ENCODE measurements at places on chromosomes 11 and 22.

- DNase-seq = no peak
These were observed 5.3 kb downstream of the ATF4 start for GRCh38 chr22:39525658-39525975.

DNA sequence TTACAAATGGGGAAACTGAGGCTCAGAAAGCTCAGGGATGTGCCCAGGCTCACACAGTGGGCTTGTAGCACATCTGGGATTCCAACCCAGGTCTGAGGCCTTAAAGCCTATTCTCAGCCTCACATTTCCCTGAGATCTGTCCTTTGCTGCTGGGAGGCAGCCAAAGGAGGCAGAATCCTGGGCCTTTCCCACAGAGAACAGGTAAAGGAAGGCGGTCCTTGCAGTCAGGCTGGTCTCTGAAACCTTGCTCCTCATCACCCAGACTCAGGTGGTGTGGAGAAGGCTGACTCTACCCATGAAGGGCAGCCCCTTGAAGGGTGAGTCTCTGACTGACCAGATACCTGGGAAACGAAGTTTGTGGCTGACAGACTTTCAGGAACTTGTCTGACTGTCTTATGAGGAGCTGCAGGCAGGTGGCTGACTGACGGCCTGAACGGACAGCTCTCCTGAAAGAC is 7.8 kb downstream of the SLCO2B1 start:
- DNase-seq = no peak

GRCh38 chr11:2573240-2574042 is 126.4 kb downstream of the KCNQ1OT1 start:
- DNase-seq = no peak

DNA sequence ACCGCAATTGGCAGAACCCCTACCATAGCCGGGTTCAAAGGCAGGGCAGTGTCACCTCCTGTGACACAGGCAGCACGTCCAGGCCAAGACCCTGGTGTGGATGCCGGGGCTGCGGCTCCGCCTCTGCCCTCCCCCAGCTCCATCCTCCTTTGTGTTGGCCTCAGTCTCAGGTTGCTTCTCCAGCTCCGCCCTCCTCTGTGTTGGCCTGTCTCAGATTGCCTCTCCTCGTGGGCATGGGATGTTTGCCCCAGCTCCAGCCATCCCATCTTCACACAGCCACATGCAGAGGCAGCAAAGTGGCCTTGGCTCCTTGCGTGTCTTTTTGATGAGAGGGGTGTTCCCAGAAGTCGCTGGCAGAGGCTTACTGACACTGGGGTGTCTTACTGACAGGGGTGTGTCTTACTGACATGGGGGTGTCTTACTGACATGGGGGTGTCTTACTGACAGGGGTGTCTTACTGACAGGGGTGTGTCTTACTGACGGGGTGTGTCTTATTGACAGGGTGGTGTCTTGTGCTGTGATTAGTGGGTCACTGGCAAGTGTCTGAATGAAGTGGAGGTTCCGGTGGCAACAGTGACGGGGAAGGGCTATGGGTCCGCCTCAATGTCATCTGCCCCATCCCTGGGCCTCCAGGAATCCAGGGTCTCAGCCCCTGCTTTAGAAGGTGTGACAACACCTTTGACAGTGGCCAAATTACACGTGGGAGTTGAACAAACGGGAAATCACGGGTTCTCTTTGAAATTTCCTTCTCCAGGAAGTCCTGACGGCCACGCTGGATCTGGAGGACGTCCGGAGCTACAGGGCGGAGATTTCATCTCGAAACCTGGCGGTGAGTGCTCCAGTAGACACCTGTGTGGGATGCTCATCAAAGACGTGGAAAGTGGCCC is 24.9 kb downstream of the NADSYN1 start:
- no peak for DNase-seq

- no peak for DNase-seq
These were observed 1.7 kb upstream of the SPINDOC start for GRCh38 chr11:63811522-63811921.

- DNase-seq = no peak
These were observed 29.3 kb downstream of the EIF3F start for GRCh38 chr11:8016440-8016839.

GRCh38 chr11:18492888-18493287 is 33.9 kb downstream of the TSG101 start:
- no peak for DNase-seq

DNA sequence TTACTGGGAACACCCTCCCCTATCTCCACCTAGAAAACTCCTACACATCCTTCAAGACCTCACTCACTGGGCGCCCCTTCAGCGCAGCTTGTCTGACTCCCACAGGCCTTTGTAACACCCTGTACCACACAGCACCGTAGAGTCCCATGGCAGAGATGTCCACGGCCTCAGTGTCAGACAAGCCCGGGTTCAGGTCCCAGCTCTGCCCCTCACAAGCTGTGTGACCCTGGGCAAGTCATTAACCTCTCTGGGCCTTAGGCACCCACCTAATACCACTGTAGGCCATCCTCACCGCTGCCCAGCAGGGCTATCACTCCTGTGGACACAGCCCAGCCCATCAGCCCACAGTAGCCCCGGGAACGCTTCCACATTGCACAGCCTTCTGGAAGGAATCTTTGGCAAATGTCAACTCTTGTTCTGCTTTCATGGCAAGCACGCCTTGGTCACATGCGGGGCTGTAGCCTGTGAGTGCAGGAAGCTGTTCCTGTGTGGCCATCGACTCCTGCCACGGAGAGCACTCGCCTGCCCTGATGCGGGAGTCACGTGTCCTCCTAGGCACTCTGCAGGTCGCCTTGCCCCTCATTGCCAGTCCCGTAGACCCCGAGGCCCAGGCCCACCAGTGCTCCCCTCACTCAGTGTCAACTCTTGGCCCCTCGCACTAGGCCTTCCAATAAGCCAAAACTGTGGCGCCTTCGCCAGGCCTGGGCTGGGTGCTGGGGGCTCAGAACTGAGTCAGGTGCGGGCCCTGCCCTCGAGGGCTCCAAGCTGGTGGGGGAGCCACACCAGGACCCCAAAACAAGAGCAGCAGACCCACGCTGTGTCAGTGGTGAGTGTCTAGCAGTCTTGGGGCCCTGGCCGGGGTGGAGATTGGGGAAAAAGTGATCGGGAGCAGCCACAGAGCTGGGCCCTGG is 32.9 kb upstream of the RFPL3 start:
- DNase-seq = no peak

GRCh38 chr11:82185925-82186324 is 547.7 kb downstream of the FAM181B start:
- DNase-seq = no peak

- DNase-seq = no peak
These were observed 390.0 kb upstream of the CADM1 start for GRCh38 chr11:115894176-115894575.

GRCh38 chr11:107848345-107848744 is 10.2 kb downstream of the SLC35F2 start:
- DNase-seq = no peak

DNA sequence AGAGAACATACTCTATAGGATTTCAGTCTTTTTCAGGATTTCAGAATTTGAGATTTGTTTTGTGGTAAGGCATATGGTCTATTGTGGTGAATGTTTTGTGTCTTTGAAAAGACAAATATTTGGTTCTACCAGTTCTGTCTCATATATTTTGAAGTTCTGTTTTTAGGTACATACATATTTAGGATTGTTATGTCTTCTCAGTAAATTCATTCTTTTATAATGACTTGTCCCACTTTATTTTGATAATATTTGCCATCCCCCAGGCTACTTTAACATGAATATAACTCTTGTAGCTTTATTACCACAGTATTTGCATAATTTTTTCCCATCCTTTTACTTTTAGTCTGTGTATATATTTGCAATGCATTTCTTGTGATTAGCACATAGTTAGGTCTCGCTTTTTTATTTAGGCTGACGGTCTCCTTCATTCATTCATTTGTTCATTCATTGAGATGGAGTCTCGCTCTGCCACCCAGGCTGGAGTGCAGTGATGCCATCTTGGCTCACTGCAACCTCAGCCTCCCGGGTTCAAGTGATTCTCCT is 32.1 kb downstream of the MTMR3 start:
- DNase-seq = no peak

DNA sequence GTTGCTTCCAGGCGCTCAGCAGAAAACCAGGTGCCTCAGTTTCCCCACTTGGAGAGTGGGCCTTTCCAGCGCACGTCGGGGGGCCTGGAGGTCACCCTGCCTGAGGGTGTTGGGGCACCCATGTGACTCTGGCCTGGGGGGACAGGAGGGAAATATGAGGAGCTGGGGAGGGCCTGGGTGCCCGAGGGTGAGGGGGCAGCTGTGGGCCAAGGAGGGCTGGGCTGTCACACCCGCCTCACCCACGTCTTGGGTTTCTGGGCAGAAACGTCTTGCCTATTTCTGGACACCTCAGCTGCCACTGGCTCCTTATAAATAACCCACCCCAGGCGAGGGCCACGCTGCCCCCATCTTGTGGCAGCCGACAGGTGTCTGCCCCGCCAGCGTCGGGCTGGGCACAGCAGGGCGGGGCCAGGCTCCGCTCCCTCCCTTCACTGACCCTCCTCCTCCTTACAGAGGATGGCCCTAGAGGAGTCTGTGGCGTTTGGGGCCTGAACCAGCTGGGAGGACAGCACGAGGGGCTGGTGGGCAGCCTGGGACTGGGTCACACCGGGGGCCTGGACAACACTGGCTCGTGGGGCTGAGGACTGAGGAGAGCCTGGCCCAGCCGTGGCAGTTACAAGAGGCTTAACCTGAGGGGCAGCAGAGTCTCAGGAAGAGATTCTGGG is 1.5 kb downstream of the TNNT3 start:
- no peak for DNase-seq

DNA sequence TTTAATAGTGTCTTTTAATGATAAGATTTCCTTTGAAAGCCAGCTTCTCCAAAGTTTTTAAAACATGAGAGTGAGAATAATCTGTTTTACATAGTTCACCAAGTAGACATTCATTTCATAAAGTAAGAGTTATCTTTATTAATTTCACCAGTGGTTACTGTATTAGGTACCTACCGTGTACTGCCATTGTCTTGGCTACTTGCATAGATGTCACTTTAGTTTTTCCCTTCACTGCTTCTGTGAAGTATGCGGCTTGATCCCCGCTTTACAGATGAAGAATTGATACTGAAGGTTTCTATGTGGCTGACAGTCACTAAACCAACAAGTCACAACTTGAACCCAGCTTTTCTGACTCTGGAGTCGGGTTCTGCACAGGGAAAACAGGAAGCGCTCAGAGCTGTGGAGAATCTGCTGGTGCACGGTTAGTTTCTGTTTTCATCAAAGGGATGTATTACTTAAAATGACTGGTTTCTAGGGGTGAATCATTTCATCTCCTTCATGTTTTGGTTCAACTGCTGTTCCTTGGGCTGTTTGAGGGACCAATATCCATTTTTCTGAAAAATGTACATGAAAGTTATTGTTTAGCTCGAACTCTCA is 39.3 kb upstream of the MYO18B start:
- no peak for DNase-seq

DNA sequence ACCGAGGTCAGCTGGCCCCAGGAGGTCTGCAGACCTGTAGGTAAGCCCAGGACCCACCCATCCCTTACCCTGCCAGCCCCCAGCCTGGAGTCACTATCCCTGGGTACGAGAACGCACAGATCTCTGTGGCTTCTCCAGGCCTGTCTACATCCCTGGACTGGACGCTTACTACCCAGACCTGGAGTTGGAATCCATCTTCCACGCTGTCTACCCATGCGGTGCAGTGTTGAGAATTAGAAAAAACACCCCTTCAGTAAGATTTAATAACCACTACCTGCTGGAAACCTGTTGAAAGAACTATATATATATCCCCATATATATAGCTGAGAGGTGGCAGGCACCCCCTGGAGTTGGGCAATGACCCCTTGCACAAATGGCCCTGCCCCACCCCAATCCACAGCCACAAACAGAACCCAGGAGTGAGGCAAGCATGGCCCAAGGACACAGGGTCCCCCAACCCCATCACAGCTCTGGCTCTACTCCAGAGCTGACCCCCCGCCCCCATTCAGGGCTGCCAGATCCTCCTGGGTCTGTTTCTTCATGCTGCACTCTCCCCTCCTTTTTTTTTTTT is 17.7 kb upstream of the RGL4 start:
- DNase-seq = no peak

- no peak for DNase-seq
These were observed 129.0 kb upstream of the CARD18 start for GRCh38 chr11:105268404-105269062.

- DNase-seq = no peak
These were observed 62.3 kb downstream of the DEUP1 start for GRCh38 chr11:93392867-93393266.

DNA sequence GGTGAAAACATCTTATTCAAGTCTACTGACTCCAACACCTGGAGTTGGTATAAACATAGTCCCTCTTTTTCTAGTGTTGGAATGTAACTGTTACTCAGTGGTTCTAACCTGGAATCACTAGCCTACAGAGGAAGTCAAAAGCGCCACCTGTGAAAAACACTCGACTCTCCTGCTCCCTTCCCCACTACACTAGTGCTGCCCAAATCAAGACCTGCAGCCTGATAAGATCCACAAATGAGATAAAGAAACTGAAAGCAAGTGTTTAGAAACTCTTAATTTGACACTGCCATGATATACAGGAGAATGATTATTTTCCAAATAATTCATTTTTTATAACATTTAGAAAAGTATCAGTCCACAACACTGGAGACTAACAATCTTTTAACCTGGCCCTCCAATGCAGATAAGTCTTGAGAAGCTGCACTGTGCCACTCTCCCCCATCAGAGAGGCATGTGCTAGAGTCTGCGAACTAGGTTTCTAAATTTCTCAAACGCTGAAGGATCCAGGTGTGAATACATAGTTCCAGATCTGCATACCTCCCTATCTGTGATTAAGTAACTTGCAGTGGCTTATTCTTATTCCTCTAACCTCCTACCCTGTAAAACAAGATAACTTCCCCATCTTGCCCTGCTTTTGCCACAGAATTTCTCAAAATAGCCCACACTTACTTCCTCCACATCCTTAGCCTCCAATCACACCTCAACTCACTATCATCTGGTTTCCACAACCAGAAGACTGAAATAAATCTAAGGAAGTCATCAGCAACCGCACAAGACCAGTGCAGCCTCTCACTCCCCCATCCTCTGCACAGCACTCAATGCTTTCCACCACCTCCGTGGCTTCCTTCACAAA is 88.1 kb downstream of the RRAS2 start:
- no peak for DNase-seq

- DNase-seq = no peak
These were observed 125.8 kb downstream of the DCDC1 start for GRCh38 chr11:31243706-31244105.

- no peak for DNase-seq
These were observed 152.6 kb downstream of the BARX2 start for GRCh38 chr11:129528296-129528695.

DNA sequence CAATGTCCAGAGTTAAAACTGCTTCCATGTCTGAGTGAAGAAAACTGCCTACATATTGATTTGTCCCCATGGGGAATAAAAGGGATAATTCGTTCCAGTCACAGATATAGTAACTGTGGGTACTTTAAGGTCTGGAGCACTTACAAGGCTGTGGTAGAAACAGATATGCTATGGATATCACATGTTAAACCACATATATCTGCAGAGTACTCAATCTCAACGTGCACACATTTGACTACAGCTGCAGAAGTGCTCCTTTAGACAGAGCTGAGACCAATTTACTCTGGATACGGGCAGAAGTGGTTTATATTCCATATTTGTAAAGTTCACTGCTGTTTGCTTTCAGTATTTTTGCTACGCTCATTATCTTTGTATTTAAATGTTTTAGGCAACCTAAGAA is 9.7 kb upstream of the MS4A2 start:
- DNase-seq = no peak

- DNase-seq = no peak
These were observed 49.2 kb downstream of the PAK1 start for GRCh38 chr11:77424644-77425043.
